ENCODE measurements at places on chromosomes 5 and 9. TPM values are rescaled to one million over a fixed set of nuclear protein-coding genes. Genes with fewer than 3 reads are reported as not detected.

CSF1R gene
- total RNA-seq, result 1.0 TPM

INSL4 gene
- not detected for total RNA-seq

TMEM232 gene
- total RNA-seq, result not detected

GPR151 gene
- not detected for total RNA-seq

GRCh38 chr5:118185018-118185417 is 803.3 kb downstream of the DTWD2 start:
- DNase-seq, result no peak
- H3K27me3 ChIP-seq, result no peaks in the 10 kb centered on the region
- no peak overlapping the region for H3K4me3 ChIP-seq
- H3K27ac ChIP-seq, result no peak overlapping the region

DNA sequence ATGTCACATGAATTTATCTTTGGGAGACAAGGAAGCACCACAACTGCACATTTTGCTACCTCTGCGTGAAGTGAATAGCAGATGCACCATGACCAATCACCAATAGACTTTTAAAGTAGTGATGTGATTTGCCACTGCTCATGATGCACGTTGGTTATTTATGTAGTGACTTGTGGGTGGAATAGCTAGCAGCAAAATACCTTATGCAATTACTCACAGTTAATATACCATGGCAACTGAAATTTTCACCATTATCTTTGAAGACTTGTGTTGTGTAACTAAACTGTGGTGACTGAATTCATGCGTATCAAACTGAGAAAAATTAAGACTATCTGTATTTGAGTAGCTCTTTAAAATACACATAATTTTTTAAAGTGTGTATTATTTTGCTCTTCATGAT is 46.2 kb upstream of the TUSC1 start:
- no peak for DNase-seq
- no peaks in the 10 kb centered on the region for H3K4me1 ChIP-seq
- H3K36me3 ChIP-seq, result no peaks in the 10 kb centered on the region
- no peak overlapping the region for H3K4me3 ChIP-seq
- no peaks in the 10 kb centered on the region for H3K27me3 ChIP-seq

DNA sequence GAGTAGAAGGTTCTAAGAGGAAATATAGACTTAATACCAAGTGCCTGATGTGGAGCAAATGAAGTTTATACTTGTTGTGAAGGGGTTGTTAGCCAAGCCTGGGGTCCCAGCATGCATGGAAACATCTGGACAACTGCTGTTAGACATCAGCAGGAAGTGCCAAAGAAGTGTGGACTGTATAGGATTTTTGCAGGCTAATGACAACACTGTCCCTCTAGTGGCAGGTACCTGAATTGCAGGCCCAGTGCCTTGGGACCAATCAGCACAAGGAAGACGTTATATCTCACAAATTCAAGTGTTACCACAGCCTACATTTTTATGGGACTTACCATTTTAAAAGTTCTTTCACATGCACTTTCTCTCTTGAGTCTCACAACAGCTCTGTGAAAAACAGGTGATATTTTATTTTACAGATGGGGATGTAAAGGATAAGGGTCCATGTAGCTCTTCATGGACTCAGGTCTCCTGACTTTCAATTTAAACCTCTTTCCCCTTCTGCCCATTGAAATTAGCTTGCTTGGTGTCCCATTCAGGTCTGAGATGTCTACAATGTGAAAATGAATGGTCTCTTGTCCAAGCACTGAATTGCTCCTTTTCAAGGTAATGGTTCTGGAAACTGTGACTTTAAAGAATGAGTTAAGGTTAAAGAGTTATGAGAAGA is 89.0 kb upstream of the MAP1B start:
- no peak overlapping the region for H3K4me3 ChIP-seq
- H3K36me3 ChIP-seq, result no peaks in the 10 kb centered on the region
- H3K27me3 ChIP-seq, result no peaks in the 10 kb centered on the region
- H3K27ac ChIP-seq, result no peak overlapping the region
- H3K4me1 ChIP-seq, result no peaks in the 10 kb centered on the region

DNA sequence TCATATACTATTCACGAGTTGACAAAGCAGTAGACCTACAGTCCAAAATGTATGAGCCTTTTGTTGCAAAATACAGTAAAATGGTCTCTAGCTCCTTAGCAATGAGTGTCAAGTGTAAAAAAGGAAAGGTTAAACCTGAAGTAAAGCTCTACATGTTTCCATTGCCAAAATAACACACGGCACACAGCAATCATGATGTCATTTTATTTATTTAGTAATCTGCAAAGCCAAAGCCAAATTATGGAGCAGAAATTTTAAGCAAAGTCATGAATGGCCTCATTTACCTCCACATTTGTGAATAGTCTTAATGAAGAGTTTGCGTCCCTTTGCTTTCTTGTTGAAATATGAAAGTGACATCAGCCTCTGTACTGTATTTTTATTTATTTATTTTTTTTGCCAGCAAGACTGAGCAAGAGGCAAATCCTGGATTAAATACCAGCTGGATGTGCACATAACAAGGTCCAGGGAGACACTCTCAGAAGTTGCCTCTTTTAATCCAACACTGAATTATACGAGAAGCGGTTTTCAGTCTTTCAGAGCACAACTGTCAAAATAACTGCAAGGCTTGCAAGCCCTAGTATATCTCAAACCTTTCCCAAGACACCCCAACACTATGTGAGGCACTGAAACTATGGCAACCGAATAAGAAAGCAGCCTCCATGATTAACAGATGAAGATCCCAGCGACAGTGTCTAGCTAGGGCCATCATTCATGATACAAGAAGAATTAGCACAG is 9.7 kb downstream of the SEMA6A start:
- H3K27ac ChIP-seq, result no peak overlapping the region
- H3K36me3 ChIP-seq, result no peaks in the 10 kb centered on the region
- no peaks in the 10 kb centered on the region for H3K27me3 ChIP-seq
- H3K4me1 ChIP-seq, result no peaks in the 10 kb centered on the region
- no peak for DNase-seq
- H3K4me3 ChIP-seq, result no peak overlapping the region

DNA sequence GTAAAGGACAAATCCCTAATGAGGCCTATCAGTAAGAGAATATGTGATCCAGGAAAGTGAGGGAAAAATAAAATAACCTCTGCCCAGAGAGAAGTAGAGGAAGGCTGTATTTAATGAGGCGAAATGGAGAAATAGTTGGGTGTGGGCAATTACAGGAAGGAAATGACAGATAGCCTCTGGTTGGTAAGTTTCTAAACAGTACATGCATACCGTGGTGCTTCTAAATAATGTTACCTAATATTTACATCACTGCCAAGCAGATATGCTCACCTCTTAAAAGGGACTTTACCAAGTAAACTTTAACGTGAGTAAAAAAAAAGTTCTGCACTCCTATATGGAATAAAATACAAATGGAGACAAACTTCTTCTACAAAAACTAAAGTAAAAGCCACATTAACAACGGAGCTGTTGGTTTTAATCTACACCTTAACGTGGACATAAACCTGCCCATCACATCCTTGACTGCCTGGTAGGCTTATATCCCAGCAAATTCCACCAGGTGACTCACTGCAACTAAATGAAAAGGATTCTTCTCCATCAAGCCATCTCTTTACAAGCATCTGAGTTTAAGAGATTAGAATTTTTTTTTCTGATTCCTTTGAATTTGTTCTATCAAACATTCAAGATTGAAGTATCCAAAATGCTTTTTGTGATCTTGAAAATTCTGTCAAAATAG is 12.4 kb downstream of the NFIL3 start:
- no peak overlapping the region for H3K27ac ChIP-seq
- no peak overlapping the region for H3K4me3 ChIP-seq
- no peaks in the 10 kb centered on the region for H3K4me1 ChIP-seq
- H3K36me3 ChIP-seq, result no peaks in the 10 kb centered on the region
- no peak for DNase-seq
